Activated CD4-positive, alpha-beta T cell treated with anti-CD3 and anti-CD28 coated beads for 1 hour (primary cell): ENCODE measurements at places on chromosomes 13 and 19.

DNA sequence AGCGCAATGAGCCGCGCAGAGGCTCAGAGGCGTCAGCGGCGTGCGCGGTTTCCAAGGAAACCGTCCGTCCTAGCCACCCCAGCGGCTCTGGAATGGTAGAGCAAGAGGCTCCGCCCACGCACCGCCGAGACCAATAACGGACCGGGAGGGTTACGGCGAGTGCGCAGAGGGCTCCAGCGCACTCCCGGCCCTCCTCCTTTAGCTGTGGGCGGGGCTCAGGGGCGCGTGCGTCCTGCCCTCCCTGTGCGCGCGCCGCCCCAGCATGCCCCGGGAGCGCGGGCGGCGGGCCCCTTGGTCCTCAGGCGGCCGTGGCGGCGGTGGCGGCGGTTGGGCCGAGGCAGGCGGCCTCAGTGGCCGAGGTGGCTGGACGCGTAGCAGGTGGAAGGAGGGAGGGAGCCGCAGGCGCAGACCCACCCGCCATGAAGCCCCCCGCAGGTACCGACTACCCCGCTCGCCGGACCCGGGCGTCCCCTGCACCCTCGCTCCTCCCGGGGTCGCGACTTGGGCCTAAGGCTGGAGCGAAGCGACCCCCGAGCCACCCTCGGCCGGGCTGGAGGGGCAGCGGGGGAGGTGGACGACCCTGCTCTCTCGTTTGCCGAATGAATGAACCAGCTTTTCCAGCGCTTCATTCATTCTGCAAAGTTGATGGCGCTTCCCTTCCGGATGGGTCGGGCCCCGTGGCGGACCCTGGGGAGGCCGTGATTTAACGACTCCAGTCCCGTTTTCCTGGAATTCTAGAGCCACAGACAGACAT, at the start of gene THOP1:
Gene THOP1, plus strand, starts transcription at position 260 of the 754 bp plus-strand sequence. Its CDS starts 160 bp downstream, at position 420.
- DNase-seq: peak; percentile 99

DNA sequence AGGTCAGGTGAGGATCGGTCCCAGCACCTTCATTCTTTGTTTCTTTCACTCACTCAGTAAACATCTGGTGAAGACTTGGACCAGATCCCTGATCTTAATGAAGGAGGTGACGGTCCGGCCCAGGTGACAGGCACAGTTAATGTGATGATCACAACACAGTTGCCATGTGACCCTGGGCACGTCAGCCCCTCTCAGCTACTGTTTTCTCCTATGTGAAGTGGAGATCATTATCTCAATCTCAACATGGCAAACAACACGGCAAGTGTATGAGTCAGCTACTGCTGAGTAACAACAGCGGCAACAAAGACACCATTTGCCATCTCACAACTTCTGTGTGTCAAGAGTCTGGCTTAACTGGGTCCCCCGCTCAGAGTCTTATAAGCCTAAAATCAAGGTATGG, 74.6 kb downstream of the GNG7 start:
- DNase-seq: no peak

- no peak for DNase-seq
Observed at GRCh38 chr13:77415253-77416071, 88.6 kb upstream of the MYCBP2 start.

DNA sequence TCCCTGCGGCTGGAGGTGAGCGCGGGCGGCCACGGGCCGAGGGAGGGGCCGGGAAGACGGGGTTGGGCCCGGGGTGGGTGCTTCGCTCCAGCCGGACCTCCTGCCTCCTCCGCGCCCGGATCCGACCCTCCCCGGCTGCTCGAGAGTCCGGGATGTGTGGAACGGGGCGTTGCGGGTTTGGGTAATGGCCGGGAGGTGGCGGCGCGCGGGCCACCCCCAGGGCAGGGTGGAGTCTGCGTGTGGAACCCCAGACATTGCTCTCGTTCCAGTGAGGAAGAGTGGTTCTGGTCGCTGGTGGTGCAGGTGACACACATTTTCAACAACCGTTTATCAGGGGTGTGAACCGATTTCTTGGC, 38.8 kb downstream of the ARHGEF7 start:
- no peak for DNase-seq

GRCh38 chr13:42992764-42993122, 702 bp upstream of the EPSTI1 start:
- DNase-seq: no peak

- DNase-seq: no peak
Observed at GRCh38 chr19:11587975-11588631, 9.2 kb upstream of the ZNF627 start.

DNA sequence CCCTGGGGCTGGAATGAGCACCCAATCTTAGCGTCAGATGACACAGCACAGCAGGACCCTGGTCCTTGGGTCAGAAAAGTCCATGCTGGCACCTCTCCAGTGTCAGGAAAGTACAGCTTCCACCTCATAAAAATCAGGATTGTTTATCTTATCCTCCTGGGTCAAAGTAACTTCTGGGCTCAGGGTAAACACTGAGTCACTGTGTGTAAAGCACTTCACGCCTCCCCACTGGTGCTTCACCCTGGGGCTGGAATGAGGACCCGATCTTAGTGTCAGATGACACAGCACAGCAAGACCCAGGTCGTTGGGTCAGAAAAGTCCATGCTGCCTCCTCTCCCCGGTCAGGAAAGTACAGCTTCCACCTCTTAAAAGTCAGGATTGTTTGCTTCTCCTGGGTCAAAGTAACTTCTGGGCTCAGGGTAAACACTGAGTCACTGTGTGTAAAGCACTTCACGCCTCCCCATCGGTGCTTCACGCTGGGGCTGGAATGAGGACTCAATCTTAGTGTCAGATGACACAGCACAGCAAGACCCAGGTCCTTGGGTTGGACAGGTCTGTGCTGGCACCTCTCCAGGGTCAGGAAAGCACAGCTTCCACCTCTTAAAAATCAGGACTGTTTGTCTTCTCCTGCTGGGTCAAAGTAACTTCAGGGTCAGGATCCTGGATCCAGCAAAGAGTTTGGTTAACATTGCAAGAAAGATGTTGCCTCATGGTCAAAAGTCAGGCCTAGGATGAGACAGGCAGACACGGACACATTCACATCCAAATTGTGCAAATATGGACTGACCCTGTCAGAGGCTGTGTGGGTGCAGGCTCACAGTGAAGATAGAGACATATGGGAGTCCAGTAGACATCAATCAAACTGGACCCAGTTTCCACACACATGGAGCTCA, 39.2 kb upstream of the CYP2A7 start:
- DNase-seq: no peak

GRCh38 chr19:741506-742131, 9.3 kb upstream of the MISP start:
- no peak for DNase-seq

- DNase-seq: no peak
Observed at GRCh38 chr13:65560936-65561335, 1669.2 kb downstream of the PCDH9 start.
